Aorta (tissue), 5 donors: ENCODE measurements at places on chromosomes 13 and 19. TPM values are rescaled to one million over a fixed set of nuclear protein-coding genes. Genes with fewer than 3 reads are reported as not detected.

The CRLF1 gene
- total RNA-seq = 34.3 TPM

The FLT3LG gene
- total RNA-seq = 17.6 TPM

The CDX2 gene
- not detected for total RNA-seq

The NUDT15 gene
- total RNA-seq = 5.7 TPM

The URAD gene
- not detected for total RNA-seq

The CYP2F1 gene
- not detected for total RNA-seq

The IFNL1 gene
- total RNA-seq = not detected

The FARP1 gene
- 39.0 TPM for total RNA-seq

DNA sequence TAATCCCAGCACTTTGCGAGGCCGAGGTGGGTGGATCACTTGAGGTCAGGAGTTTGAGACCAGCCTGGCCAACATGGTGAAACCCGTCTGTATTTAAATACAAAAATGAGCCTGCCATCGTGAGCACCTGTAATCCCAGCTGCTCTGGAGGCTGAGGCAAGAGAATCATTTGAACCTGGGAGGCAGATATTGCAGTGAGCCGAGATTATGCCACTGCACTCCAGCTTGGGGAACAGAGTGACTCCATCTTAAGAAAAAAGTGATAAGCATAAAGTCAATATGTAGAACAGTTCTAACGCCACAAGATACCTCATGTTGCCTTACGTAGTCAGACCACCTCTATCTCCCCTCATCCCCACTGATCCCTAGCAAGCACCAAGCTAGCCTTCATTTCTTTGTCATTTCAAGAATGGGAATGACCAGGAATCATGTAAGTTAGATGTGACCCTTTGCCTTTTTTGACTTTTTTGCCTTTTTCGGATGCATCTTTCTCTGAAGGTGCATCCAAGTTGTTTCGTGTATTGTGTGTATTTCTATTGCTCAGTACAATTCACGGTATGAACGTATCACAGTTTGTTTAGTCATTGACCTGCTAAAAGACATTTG lies 6.4 kb downstream of the RPL21 start:
- no peak for DNase-seq
- H3K27me3 ChIP-seq = no peaks in the 10 kb centered on the region
- H3K4me1 ChIP-seq = no peaks in the 10 kb centered on the region
- no peak overlapping the region for H3K4me3 ChIP-seq

- no peaks in the 10 kb centered on the region for H3K36me3 ChIP-seq
- H3K4me3 ChIP-seq = no peak overlapping the region
- no peak overlapping the region for H3K27ac ChIP-seq
- H3K27me3 ChIP-seq = peaks cover 2% of the 10 kb centered on the region
- no peaks in the 10 kb centered on the region for H3K4me1 ChIP-seq
These were observed 4.3 kb downstream of the SOX1 start for GRCh38 chr13:112071102-112071722.

- H3K4me3 ChIP-seq = no peak overlapping the region
- H3K27ac ChIP-seq = no peak overlapping the region
- no peaks in the 10 kb centered on the region for H3K36me3 ChIP-seq
- DNase-seq = no peak
- H3K4me1 ChIP-seq = no peaks in the 10 kb centered on the region
- H3K27me3 ChIP-seq = no peaks in the 10 kb centered on the region
These were observed 329.1 kb downstream of the SLITRK5 start for GRCh38 chr13:88000239-88000638.

- no peak overlapping the region for H3K27ac ChIP-seq
- H3K36me3 ChIP-seq = no peaks in the 10 kb centered on the region
- H3K4me1 ChIP-seq = no peaks in the 10 kb centered on the region
- no peak overlapping the region for H3K4me3 ChIP-seq
- no peak for DNase-seq
- no peaks in the 10 kb centered on the region for H3K27me3 ChIP-seq
These were observed 201.5 kb downstream of the MYO16 start for GRCh38 chr13:108830916-108831315.

DNA sequence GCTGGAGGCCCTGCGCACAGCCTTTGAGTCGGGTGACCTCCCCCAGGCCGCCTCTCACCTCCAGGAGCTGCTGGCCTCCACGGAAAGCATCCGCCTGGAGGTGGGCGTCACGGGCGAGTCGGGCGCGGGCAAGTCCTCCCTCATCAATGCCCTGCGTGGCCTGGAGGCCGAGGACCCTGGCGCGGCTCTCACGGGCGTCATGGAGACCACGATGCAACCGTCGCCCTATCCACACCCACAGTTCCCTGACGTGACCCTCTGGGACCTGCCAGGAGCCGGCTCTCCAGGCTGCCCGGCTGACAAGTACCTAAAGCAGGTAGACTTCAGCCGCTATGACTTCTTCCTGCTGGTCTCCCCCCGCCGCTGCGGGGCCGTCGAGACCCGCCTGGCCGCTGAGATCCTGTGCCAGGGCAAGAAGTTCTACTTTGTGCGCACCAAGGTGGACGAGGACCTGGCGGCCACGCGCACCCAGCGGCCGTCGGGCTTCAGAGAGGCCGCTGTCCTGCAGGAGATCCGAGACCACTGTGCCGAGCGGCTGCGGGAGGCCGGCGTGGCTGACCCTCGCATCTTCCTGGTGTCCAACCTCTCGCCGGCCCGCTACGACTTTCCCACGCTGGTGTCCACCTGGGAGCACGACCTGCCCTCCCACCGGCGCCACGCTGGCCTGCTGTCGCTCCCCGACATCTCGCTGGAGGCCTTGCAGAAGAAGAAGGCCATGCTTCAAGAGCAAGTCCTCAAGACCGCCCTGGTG lies 2.9 kb downstream of the IRGC start:
- H3K4me1 ChIP-seq = no peaks in the 10 kb centered on the region
- no peak for DNase-seq
- H3K36me3 ChIP-seq = no peaks in the 10 kb centered on the region
- no peak overlapping the region for H3K4me3 ChIP-seq

DNA sequence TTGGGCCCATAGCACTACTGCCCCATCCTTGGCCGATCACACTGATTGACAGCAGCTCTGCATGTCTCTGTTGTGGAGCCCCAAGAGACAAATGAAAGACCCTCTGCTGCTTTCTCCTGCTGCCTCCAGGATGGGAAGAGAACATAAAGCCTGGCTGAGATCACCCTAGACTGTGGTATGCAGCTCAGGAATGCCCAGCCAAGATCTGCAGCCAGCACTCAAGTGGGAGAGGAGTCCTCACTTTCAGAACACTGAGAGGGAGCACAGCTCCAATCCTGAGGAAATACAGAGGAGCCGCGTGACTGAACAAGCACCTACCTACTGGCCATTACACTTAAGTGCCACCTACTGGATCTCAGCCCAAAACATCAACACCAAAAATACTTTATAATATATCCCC lies 203.0 kb downstream of the POSTN start:
- H3K4me3 ChIP-seq = no peak overlapping the region
- DNase-seq = no peak
- no peak overlapping the region for H3K27ac ChIP-seq
- no peaks in the 10 kb centered on the region for H3K4me1 ChIP-seq
- no peaks in the 10 kb centered on the region for H3K27me3 ChIP-seq
